ENCODE measurements at places on chromosomes 16 and 17. TPM values are rescaled to one million over a fixed set of nuclear protein-coding genes. Genes with fewer than 3 reads are reported as not detected.
A peak's percentile ranks its signal among the peaks of the same experiment; 100 is the strongest.

CHST4 gene
- 6.7 TPM for total RNA-seq

PTX4 gene
- total RNA-seq: not detected

MYH13 gene
- 0.22 TPM for total RNA-seq

CDRT15L2 gene
- not detected for total RNA-seq

ADGRG3 gene
- 0.07 TPM for total RNA-seq

- DNase-seq: peak; percentile 95
These were observed at the start of gene KCNJ12 for GRCh38 chr17:21376081-21376758. TSS of gene KCNJ12 (plus strand) at chr17:21376357. CDS start at chr17:21415343, 38,986 bp downstream.

- peak; percentile 13 for DNase-seq
These were observed 165.8 kb downstream of the CHD9 start for GRCh38 chr16:53220585-53220984.

- peak; percentile 97 for DNase-seq
These were observed 507 bp downstream of the FHOD1 start for GRCh38 chr16:67246756-67247191.

GRCh38 chr17:36600465-36600864, 918 bp upstream of the MRM1 start:
- no peak for DNase-seq

DNA sequence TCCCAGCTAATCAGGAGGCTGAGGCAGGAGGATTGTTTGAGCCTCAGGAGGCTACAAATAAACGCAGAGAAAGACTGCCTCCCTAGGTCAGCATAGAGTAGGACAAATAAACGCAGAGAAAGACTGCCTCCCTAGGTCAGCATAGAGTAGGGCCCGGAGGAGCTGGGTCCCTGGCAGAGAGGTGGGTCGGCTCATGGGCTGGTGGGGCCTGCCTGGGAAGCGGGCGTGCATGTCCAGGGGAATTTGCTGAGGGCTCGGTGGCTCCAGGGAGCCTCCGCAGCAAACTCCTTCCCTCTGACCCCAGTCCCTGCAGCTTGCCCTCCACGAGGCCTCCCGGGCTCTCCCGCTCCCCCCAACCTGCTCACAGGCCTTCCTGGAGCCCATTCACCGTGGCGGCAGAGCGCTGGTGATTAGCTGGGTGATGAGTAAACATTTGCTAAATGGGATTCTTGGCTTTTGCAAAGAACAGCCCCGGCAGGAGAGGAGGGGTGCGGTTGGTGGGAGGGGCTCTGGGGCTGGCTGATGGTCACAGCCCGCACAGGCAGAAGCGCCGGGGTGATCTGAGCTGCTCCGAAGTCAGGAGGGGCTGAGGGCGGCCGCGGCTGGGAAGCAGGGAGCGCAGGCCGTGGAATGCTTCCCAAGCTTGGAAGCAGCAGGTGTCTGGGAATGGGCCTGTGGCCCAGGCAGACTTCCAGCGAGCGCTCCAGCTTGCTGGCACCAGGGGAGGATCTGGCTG, 93.1 kb downstream of the RTN4RL1 start:
- peak; percentile 95 for DNase-seq

- peak; percentile 19 for DNase-seq
These were observed 568.3 kb upstream of the ZFHX3 start for GRCh38 chr16:73616166-73616753.

DNA sequence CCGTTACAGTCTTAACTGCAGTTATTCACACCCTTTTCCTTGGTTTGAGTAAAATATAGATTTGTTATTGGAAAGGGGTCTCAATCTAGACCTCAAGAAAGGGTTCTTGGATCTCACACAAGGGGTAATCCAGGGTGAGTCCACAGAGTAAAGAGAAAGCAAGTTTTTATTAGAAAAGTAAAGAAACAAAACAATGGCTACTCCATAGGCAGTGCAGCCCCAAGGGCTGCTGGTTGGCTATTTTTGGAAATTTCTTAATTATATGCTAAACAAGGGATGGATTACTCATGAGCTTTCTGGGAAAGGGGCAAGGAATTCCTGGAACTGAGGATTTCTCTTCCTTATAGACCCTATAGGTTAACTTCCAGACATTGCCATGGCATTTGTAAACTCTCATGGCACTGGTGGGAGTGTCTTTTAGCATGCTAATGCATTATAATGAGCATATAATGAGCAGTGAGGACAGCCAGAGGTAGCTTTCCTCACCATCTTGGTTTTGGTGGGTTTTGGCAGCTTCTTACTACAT, 24.5 kb upstream of the MILR1 start:
- DNase-seq: no peak

GRCh38 chr16:21986692-21987246, 14.1 kb downstream of the PDZD9 start:
- DNase-seq: no peak

GRCh38 chr17:64005734-64006167, 7.6 kb downstream of the PRR29 start:
- DNase-seq: peak; percentile 56

Measured in H7 (cell line).